ENCODE measurements at places on chromosomes 6 and 20.

- no peak for DNase-seq
Observed at GRCh38 chr20:49570828-49571552, 3.1 kb upstream of the PTGIS start.

DNA sequence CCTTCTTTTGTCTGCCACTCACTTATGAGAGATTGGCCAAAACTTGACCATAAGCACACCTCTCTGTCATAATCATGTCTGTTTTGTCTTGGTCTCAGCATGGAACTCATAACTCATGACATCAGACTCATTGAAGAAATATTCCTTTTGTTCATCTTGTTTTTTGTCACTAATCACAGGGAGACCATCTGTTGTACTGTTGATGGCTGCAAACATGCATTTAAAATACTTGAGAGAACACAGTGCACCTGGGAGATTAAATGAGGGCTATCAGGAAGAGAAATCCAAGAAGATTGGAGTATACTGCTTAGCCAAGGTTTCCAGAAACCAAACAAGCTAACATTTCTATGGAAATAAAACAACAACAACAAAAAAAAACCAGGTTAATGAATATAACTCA lies 689.7 kb downstream of the EPM2A start:
- no peak for DNase-seq

DNA sequence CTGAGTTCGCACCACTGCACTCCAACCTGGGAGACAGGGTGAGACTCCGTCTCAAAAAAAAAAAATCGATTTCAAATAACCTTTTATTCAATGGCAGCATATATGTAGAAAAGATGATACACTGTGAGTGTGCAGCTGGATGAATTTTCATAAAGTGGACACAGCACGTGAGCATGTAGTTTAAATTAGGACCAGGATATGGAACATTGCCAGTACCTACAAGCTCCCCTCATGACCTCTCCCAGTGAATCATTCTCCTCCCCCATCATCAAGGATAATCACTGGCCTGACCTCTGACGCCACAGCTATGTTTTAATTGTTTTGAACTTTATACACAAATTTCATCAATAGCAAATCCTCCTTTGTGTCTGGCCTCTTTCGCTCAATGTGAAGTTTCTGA lies 53.8 kb upstream of the HDAC2 start:
- DNase-seq, result no peak

DNA sequence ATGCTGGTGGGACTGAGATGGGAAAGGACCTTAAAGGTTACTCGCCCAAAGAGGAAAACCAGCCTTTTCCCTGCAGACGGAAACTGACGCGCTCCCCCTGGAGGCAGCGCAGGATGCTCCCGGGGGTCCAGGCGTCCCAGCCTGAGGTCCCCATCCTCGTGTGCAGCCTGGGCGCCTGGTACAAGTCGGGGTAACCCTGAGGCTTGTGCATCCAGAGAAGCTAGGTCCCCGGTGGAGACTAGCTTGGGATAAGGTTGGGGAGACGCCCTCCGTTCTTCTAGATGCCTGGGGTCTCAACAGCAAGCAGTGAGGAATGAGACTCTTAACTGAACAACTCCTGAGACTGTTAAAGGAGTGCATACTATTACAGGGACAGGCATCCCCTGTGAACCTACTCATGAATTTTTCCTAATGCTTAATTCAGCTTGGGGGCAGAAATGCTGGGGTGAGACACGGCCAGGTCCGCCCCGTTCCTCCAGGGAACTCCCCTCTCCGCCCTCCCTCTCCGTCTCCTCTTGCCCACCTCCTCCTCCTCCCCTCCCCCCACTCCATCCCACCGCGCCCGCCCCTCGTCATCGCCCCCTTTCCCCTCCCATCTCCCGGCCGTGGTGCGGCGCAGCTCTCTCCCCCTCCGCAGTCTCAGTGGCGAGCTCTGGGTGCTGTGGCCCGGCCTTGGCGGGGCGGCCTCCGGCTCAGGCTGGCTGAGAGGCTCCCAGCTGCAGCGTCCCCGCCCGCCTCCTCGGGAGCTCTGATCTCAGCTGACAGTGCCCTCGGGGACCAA lies at the start of gene PRSS35:
PRSS35 (plus strand) TSS at position 634 of the 781 bp plus-strand sequence. CDS start 10,908 bp downstream, outside the sequence.
- peak; percentile 5 for DNase-seq

GRCh38 chr6:147043994-147044477 lies 160.2 kb upstream of the STXBP5 start:
- DNase-seq, result no peak

- no peak for DNase-seq
Observed at GRCh38 chr6:131782764-131783163, 25.1 kb upstream of the ENPP1 start.

DNA sequence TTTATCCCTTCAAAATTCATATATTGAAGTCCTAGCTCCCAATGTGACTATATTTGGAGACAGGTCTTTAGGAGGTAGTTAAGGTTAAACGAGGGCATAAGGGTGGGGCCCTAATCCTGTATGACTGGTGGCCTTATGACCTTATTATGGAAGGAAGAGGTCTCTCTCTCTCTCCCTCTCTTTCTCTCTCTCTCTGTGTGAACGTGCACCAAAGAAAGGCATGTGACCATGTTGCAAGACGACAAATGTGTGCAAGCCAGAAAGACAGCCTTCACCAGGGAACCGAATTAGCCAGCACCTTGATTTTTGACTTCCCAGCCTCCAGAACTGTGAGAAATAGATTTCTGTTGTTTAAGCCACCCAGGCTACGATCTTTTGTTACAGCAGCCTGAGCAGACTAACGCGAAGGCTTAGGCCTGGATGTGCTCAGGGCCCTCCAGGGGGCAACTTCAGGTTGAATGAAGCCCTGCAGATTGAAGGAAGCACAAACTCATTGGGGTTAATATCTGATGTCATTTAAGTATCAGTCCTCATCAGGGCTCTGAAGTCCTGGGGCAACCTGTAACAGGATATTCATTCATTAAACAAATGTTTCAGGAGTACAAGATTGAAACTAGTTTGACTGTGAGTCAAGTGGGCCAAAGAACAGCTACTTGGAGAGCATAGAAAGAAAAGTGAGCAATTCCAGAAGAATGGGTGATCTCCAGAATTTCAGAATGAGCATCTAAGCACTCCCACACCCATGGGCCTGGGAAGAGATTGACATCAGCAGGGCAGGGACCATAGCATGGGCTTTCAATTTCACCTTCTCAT lies 157.4 kb upstream of the TNFAIP3 start:
- DNase-seq, result no peak

DNA sequence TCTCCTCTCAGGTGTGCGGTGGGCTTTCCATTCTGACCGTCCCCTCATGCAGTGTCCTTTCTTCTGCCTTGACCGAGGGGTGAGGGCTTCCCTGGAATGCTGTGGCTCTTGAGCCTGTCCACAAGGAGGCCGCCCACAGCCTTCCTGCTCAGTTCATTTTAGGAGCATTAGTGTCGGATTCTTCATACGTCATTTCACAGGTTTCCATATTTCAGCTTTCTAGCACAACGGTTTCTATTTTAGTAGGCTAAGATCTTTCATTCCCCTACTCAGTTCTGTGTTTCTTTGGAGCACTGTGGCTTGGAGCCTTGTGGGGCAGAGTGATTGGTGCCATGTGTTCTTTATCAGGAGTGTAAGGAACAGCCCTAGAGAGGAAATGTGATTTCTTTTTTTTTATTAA lies 5.5 kb downstream of the PPP1R3G start:
- DNase-seq, result no peak

DNA sequence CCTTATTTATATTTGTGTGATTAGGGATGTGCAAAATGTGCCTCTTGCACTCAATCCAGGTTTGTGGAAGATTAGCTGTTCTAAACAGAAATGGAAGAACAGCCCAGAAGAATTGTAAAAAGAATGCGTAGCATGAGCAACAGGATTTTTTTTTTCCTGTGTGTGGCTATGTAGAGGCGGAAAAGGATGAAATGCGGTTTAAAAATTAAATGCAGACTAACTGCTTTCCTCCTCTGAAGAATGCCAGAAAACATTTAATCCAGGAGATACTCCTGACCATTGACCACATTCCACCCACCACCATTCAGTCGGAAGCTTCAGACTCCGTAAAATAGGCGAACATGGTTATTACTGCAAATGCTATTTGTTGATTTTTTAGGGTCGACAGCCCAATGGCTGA lies 83.4 kb downstream of the BMP6 start:
- no peak for DNase-seq

DNA sequence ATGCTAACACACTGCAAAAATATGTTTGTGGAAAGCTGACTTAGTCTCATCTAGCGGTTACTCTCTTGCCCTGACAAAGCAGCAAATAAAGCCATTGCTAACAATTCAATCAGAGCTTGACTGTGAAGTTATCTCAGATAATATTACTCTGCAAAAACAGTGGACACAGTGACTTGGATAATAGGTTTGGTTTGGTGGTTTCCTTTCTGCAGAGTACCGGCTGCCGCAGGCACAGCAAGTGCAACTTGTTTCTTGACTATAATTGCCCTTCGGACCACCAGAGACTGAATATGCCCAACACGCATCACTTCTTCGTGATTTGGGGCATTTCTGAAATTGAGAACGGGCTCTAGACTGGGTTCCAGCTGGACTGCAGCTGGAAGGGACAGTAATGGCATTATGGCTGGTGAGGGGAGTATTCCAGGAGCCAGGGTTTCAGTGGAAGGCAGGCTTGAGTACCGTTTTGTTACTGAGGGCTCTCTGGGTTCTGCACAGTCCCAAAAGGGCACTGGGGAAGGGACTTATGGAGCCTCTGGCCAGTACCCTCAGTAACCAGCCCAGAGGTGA lies 40.0 kb downstream of the DSTN start:
- DNase-seq, result no peak

GRCh38 chr20:46833360-46833759 lies 61.3 kb upstream of the EYA2 start:
- no peak for DNase-seq

GRCh38 chr6:112145080-112145573 lies 57.7 kb downstream of the FAM229B start:
- DNase-seq, result no peak
